ENCODE measurements at places on chromosomes 16 and 17.

DNA sequence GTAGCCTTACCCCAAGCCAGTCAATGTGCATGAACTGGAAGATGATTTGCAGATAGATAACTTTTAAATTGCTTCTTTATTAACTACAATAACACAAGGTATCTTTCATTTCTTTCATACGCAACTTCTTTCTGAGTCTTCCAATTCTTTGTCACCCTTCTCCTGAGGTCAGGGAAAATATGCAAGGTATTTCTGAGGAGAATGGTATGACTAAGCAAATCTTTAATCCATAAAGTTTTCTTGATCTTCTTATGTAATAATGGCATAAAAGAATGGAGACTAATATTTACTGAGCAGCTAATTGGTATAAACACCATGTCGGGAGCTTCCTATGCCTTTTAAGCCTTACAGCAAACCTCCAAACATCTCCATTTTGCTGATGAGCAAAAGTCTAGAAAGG is 438.9 kb downstream of the KCNJ2 start:
- no peak for DNase-seq

GRCh38 chr16:12304861-12305596 is 328.5 kb downstream of the SNX29 start:
- DNase-seq = no peak

DNA sequence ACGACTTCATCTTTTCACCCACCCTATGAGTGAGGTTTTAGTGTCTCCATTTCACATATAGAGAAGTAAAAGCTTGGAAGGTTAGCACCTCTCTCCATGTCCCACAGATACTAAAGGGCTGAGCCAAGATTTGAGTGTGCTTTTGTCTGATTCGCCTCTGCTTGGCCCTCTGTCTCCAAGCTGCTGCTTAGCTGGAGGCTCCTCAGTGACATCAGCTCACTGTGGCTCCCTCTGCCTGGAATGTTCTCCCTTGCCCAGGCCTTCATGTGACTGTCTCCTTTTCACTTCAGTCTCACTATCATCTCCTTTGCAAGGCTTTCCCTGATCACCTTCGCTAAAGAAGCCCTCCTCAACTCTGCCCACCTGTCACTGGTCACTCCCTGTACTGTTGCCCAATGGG is 84.5 kb upstream of the HSBP1 start:
- DNase-seq = no peak

GRCh38 chr16:65666132-65666941 is 544.5 kb upstream of the CDH11 start:
- no peak for DNase-seq

- DNase-seq = no peak
These were observed 14.0 kb downstream of the GSE1 start for GRCh38 chr16:85627089-85627488.

- DNase-seq = no peak
These were observed 9.9 kb downstream of the TNS4 start for GRCh38 chr17:40491486-40491885.

- no peak for DNase-seq
These were observed 16.0 kb downstream of the GALNS start for GRCh38 chr16:88840600-88841215.

- no peak for DNase-seq
These were observed 3.7 kb downstream of the PFN1 start for GRCh38 chr17:4944554-4945175.
